Bladder microvascular endothelial cell (primary cell): ENCODE measurements at places on chromosomes 5 and 9. TPM values are rescaled to one million over a fixed set of nuclear protein-coding genes. Genes with fewer than 3 reads are reported as not detected.

The TUSC1 gene
- total RNA-seq: 5.9 and 6.8 TPM in 2 replicates

The C5orf34 gene
- 3.9 and 4.3 TPM in 2 replicates for total RNA-seq

The KIAA1958 gene
- total RNA-seq: 0.32 and 5.4 TPM in 2 replicates

The CTSL gene
- 94.5 and 201 TPM in 2 replicates for total RNA-seq

The MARCOL gene
- total RNA-seq: not detected in 2 replicates

The GRM6 gene
- total RNA-seq: not detected in 2 replicates

The KIF4B gene
- 0.16 and 0.38 TPM in 2 replicates for total RNA-seq

The TSSK1B gene
- total RNA-seq: not detected in 2 replicates

The RLN2 gene
- 0.16 and 3.8 TPM in 2 replicates for total RNA-seq

The ABLIM3 gene
- total RNA-seq: 23.3 and 40.3 TPM in 2 replicates

The PCDHAC1 gene
- total RNA-seq: 0.06 TPM in 1 of 2 replicates, not detected in the other

The C9 gene
- total RNA-seq: 0.16 and 0.57 TPM in 2 replicates

The SLCO4C1 gene
- not detected in 2 replicates for total RNA-seq

The CEP78 gene
- total RNA-seq: 13.0 and 17.6 TPM in 2 replicates

The PPIC gene
- total RNA-seq: 22.7 and 44.2 TPM in 2 replicates
